ENCODE measurements at places on chromosomes 13 and 19.

DNA sequence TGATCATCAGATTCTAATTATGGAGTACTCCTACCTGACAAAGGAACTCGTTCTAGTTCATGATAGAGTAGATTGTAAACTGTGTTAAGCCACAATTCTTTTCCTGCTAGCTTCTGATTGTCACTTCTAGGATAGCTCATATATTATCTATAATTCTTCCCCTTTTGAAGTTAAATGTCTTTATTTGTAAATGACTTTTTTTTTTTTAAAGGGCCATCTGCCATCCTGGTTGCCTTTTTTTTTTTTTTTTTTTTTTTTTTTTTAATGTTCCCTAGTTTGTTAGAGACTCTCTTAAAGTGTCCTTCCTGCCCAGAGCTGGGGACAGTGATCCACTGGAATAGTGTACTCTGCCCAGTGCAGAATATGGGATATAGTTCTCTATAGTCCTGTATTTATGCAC, 4.3 kb downstream of the CHAMP1 start:
- no peak for DNase-seq

GRCh38 chr13:40582531-40582930, 83.9 kb downstream of the FOXO1 start:
- DNase-seq = no peak

- DNase-seq = no peak
These were observed 3.7 kb downstream of the KLK10 start for GRCh38 chr19:51015691-51016267.

GRCh38 chr13:86653009-86653408, 853.8 kb upstream of the SLITRK6 start:
- no peak for DNase-seq

DNA sequence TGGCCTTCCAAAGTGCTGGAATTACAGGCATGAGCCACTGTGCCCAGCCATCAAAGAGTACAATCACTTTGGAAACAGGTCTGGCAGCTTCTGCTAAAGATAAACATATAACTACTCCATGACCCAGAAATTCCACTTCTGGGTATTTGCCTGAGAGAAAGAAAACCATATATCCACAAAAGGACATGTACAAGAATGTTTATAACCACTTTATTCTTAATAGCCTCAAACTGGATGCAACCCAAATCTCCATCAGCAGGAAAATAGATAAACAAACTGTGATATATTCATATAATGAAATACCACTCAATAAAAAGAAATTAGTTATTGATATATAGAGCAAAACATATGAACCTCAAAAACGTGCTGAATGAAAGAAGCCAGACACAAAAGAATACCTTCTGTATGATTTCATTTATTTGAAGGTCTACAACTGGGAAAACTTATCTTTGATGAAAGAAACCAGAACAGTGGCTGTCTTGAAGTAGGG, 40.5 kb downstream of the TEX26 start:
- DNase-seq = no peak

- no peak for DNase-seq
These were observed 941 bp upstream of the SIAH3 start for GRCh38 chr13:45852494-45852893.

DNA sequence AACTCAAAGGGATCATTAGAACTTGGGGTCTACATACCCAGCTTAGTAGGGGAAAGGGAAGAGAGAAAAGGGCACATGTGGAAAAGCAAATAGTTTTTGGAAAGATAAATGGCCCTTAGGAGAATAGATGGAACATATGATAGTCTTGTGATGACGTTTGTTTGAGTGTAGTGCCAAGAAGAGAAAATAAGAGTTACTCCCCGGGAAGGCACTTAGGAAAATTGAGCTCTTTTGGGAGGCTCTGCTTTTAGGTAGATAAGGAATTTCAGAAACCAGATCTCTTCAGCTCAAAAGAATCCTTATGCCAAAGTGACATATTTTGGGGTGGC, 44.8 kb upstream of the SERTM1 start:
- no peak for DNase-seq

- no peak for DNase-seq
These were observed 184.1 kb downstream of the DIAPH3 start for GRCh38 chr13:59979589-59979988.

- no peak for DNase-seq
These were observed 1.9 kb upstream of the MRPS31 start for GRCh38 chr13:40772765-40773473.

- no peak for DNase-seq
These were observed 99.2 kb downstream of the ZDHHC20 start for GRCh38 chr13:21359855-21360254.

DNA sequence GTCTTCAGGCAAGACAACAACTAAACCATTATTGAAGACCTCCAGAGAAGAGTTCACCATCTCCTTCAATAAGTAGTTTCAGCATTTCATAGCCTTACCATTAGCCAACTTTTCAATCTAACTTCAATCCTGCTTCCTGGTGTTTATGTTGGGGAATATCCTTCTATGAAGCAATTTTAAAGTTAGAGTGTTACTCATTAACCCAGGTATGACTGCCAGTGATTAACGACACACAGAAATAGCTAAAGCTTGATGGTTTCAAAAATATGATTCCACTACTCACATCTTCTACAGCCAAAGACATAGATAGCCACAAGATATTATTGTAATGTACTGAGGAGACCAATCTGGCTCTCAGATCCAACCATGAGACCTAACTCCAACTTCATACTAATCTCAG, 403.2 kb downstream of the EFNB2 start:
- DNase-seq = no peak

GRCh38 chr13:75410207-75410606, 71.8 kb downstream of the TBC1D4 start:
- DNase-seq = no peak

- DNase-seq = no peak
These were observed 115.8 kb upstream of the TMTC4 start for GRCh38 chr13:100790405-100790804.

DNA sequence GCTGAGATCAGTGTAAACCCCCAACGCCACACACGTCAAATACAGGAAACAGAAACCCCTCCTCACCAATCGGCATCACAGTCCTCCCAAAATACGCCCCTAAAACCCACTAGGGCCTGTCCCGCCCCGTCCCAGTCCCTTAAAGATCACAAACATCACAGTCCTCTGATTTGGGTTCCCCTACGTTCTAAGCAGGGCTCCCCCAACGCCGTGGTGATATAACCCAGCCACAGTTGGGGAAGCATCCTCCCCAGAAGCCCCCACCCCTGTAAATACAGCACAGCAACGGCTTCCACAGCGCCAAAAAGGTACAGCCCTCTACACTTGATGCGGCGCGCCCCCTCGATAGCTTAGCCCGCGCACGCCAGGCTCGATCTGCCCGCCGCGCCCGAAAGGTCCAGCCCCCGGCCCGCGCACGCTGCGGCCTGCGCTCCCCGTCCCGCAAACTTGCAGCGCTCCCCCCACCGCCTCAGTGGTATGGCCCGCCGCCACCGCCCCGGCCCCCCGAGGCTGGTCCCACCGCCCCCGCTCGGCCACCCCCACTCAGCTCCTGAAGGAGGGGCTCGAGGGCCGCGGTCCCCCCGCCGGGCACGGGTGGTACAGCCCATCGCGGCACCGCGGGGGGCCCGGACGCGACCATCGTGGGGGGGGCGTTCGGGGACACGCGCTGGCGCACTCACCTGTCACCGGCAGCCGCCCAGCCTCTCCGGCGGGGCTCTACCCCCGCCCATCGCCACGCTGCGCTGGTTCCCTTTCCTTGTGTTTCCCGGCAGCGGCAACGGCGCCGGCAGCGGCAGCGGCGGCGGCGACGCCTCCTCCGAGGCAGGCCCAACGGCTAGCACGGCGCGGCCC, at the start of gene AKT2:
Gene AKT2 (minus strand): TSS at position 845 of the 852 bp plus-strand sequence. CDS start 20,078 bp downstream, outside the sequence.
- DNase-seq = peak; percentile 92

- DNase-seq = no peak
These were observed 14.9 kb downstream of the ARHGAP33 start for GRCh38 chr19:35789978-35790944.

DNA sequence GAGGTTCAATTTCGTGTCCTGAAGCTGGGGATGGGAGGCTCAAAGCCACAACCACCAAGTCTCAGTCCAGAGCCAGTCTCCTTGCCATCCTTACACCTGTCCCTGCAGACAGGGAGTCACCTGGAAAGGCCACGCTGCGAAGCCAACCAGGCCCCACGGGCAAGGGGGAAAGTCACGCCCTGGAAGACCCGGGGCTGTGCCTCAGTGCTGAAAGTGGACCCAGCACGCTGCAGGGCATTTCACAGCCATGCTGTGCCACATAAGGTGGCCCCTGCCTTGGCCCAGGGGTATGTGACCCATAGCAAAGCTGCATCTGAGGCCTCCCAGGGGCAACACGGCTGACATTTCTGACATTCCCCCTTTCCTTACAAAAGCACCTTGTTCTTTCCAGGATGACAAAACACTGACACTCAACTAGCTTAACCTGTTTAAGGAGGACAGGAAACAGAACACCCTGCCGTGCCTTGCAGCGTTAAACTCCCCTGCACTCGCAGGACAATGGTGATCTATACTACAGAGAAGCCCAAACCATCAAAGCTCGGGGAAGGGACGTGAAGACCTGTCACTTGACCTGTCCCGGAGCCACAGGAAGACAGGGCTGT, 14.8 kb downstream of the CHERP start:
- DNase-seq = no peak

DNA sequence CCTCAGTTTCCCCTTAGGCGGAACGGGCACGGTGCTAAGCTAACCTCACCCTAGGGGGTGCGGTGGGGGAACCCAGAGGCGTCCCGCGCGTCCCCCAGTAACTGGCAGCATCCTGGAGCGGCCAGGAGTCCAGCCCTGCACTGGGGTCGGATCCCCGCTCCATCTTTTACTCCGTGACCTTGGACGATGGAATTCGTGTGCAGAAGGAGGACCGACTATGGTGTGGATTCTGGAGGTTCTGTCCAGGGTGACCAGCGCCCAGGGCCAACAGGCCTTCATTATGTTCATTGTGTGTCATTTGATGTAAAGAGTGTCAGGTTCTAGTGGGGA, 630 bp downstream of the SPPL2B start:
- DNase-seq = no peak

DNA sequence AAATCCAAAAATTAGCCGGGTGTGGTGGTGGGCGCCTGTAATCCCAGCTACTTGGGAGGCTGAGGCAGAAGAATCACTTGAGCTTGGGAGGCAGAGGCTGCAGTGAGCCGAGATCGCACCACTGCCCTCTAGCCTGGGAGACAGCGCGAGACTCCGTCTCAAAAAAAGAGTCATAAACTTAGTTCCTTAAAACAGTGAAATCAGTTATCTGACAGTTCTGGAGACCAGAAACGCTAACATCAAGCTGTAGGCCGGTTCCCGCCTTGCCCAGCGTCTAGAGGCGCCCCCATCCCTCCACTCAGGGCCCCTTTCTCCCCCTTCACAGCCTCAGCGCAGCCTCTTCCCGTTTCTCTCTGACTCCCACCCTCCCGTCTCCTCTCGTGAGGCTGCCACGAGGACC, 11.9 kb downstream of the ADAT3 start:
- DNase-seq = no peak

DNA sequence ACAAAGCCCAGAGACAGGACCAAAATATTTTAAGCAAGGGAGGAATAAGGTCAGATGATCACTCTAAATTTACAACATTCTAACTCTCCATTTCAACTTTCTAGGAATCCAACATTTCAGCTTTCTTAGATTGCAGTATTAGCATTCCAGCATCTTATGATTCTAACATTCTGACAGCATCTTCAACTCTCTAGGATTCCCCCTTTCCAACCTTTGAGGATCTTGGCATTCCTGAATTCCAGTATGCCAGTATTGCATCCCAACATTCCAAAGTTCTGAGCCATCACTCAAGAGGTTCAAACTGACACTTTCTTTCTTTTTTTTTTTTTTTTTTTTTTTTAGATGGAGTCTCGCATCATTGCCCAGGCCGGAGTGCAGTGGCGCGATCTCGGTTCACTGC, 13.8 kb downstream of the TGFB1 start:
- DNase-seq = no peak

- no peak for DNase-seq
These were observed 1268.4 kb upstream of the SPRY2 start for GRCh38 chr13:81609335-81609734.

DNA sequence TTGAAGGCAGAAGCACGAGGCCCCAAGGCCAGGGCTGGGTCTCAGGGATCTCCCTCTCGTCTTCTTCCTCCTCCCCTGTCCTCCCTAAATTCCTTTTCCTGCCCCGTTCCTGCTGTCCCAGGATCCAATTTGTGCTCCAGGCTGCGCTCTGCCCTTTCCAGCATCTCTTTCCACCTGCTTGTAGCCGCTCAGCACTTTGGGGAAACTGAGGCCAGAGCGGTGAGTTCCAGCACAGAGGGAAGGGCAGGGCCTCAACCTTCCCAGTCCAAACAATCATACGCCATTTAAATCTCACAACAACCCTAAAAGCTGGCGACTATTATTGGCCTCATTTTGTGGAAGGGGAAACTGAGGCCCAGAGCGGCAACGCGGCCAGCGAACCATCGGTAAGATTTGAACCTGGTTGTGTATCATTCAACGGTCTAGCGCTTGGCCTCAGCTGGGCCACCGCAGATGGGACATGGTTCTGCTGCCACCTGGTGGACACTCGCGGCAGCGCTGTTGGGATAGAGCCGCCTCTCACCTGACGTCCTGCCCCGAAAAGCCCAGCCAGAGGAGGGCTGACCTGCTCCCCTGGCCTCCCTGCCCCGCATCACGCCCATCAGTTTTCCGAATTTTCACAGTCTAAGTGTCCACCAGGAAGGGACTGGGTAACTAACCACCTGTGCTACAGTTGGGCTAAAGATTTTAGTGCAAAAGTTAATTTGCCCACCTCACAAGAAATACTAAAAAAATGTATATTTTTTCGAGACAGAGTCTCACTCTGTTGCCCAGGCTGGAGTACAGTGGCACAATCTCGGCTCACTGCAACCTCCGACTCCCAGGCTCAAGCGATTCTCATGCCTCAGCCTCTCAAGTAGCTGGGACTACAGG, 4.2 kb upstream of the RPL18A start:
- DNase-seq = peak; percentile 99

- DNase-seq = no peak
These were observed 48.0 kb downstream of the RGCC start for GRCh38 chr13:41505209-41505835.

GRCh38 chr13:77415253-77416071, 88.6 kb upstream of the MYCBP2 start:
- DNase-seq = no peak

GRCh38 chr13:112967686-112968379, 1.2 kb upstream of the MCF2L start:
- DNase-seq = no peak

GRCh38 chr19:54104998-54105715, 2.5 kb downstream of the NDUFA3 start:
- DNase-seq = no peak

- no peak for DNase-seq
These were observed 2301.2 kb downstream of the PCDH9 start for GRCh38 chr13:64928696-64929499.

- no peak for DNase-seq
These were observed 387.2 kb upstream of the ATXN8OS start for GRCh38 chr13:69720278-69720983.

DNA sequence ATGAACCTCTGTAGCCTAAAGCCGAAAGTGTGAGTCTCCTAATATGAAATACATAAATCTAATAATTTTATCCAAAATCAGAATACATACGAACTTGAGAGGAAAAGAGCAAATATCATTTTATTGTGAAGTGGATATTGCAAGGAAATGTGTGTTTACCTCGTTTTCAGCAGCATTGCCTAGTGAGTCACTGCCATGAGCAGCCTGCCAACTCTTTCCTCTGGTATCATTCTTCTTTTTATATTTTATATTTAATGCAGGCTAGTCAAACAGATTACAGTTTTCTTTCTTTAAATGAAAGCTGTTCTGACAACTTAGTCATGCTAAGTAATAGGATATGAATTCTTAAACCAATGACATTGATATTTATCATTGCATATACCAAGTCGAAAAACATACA, 44.2 kb downstream of the EDNRB start:
- DNase-seq = no peak

- DNase-seq = no peak
These were observed 52.5 kb upstream of the RXFP2 start for GRCh38 chr13:31686670-31687425.

Measured in memory B cell (primary cell).